Stomach (tissue), 19 donors: ENCODE measurements at places on chromosomes 6 and 20. TPM values are rescaled to one million over a fixed set of nuclear protein-coding genes. Genes with fewer than 3 reads are reported as not detected.

GRCh38 chr6:23522792-23523547 lies 603.0 kb upstream of the NRSN1 start:
- peak; percentile 6 for DNase-seq
- no peak overlapping the region for H3K4me3 ChIP-seq
- no peaks in the 10 kb centered on the region for H3K27me3 ChIP-seq
- no peaks in the 10 kb centered on the region for H3K4me1 ChIP-seq
- no peak overlapping the region for H3K27ac ChIP-seq

HEY2 gene
- total RNA-seq, result 1.7 TPM

ADGRB3 gene
- total RNA-seq, result not detected

DNA sequence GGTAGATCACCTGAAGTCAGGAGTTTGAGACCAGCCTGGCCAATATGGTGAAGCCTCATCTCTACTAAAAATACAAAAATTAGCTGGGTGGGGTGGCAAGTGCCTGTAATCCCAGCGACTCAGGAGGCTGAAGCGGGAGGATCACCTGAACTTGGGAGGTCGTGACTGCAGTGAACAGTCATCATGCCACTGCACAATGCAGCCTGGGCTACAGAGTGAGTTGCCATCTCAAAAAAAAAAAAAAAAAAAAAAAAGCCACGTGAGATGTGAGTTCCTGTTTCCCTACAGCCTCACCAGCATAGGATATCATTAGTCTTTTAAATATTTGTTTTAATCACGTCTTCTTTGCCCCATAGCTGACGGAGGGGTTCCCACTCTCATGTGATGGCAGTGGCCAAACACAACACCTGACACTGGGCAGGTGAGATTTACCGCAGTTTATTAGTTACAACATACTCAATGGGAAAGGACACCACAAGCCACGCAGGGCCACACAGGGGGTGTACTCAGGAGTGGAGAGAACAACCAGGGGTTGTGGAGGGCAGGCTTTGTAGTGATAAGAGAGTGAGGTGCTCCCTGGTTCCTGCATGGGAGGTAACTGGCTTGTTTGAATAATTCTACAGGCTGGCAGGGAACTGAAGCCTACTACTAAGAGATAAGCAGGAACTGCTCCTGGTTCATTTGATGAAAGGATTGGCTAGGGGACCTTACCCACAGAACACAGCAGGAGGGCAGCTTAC lies 4.6 kb upstream of the LZTS3 start:
- H3K27me3 ChIP-seq, result peaks cover 11% of the 10 kb centered on the region
- DNase-seq, result peak; percentile 57
- H3K36me3 ChIP-seq, result no peaks in the 10 kb centered on the region
- peak overlapping the region; percentile 59 for H3K27ac ChIP-seq

RIPOR2 gene
- not detected for total RNA-seq

SLC17A1 gene
- total RNA-seq, result not detected

DNA sequence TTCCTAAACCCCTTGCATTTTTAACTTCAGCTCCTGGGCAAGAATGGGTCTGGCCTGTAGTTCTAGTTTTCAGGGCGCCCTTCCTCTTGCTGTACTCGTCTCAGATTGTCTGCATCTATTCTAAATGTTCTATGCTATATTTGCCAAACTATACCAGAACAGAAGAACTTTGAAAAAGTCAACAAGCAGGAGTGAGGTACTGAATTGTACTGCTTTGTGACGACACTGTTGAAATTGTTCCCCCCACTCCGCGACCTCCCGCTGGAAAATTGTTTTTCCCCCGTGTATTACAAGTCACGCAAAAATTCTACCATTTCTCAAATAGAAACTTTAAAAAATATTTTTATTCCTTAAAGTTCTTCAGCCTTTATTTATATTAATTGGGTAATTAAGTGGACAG lies 73.9 kb downstream of the CBFA2T2 start:
- peaks cover 75% of the 10 kb centered on the region for H3K4me1 ChIP-seq
- H3K27ac ChIP-seq, result no peak overlapping the region
- no peaks in the 10 kb centered on the region for H3K27me3 ChIP-seq
- no peak for DNase-seq

DNA sequence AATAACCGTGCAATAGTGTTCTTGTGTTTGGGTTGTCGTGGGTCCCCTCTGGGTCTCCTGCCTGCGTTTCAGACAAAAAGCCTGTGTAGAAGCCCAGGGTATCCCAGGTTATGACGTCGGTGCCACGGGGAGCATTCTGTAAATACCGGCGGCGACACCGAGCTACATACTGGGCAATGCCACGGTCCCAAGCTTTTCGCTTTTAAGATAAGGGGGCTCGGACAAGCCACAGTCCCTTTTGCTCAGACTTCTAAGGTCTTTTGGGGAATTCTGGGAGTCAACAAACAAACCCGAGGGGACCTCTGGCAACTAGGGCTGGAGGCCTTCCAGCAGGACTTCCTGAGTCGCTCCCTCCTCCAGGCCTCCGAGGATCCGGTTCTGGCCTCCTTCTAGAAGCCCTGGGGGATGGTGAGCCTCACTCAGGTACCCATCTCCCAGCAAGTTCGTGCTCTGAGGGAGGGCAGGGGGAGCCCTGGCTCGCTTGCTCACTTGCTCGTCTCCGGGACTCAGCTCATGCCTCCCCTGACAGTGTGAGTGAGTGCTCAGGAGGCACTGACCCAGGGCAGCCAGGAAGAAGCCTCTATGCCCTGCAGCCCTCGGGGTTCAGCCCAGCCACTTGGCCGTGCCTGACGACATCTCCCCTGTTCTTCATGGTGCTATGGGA lies 62.4 kb upstream of the MRPS10 start:
- H3K4me1 ChIP-seq, result peaks cover 34% of the 10 kb centered on the region
- H3K27me3 ChIP-seq, result no peaks in the 10 kb centered on the region
- H3K36me3 ChIP-seq, result no peaks in the 10 kb centered on the region
- DNase-seq, result peak; percentile 33
- no peak overlapping the region for H3K4me3 ChIP-seq

DNA sequence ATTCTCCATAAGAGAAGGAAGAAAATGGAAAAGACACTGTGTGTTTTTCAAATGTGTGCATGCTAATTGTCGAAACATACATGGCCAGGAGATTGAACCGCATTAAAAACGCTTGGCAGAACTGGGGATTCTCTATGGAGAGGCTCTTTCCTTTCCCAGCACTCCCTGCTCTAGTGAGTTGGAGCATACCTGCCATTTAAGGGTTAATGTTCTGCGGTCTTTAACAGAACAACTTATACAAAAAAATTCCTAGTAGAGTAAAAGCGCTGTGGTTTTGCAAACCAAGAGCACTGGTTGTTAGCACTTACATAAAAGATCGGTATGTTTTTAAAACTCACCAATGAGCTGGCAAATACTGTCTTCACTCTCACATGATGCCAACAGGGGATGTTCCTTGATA lies 1.5 kb downstream of the TAGAP start:
- H3K36me3 ChIP-seq, result peaks cover 7% of the 10 kb centered on the region
- H3K4me1 ChIP-seq, result peaks cover 8% of the 10 kb centered on the region
- peak; percentile 23 for DNase-seq
- H3K27me3 ChIP-seq, result no peaks in the 10 kb centered on the region
- peak overlapping the region; percentile 51 for H3K27ac ChIP-seq

DNA sequence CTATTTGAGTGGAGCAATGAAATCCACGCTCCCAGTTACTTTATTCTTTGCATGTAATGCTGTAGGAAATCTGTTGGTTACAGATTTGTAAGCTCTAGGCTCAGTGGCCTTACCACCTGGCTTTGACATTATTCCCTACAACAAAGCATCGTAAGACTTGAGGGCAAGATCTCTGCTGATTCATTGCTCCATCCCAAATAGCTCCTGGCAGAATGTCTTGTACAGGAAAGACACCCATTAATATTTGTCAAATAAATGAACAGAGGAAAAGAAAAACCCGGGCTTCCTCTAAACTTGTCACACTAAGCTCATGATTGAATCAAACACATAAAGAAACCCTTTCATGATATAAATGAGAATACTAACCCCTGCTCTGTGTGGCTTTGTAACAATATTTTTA lies 357.5 kb upstream of the RNF217 start:
- H3K4me1 ChIP-seq, result no peaks in the 10 kb centered on the region
- no peak overlapping the region for H3K27ac ChIP-seq
- DNase-seq, result no peak
- no peaks in the 10 kb centered on the region for H3K36me3 ChIP-seq
- H3K27me3 ChIP-seq, result no peaks in the 10 kb centered on the region

- no peak overlapping the region for H3K4me3 ChIP-seq
- no peak for DNase-seq
- H3K27me3 ChIP-seq, result no peaks in the 10 kb centered on the region
- no peaks in the 10 kb centered on the region for H3K4me1 ChIP-seq
Observed at GRCh38 chr6:89139509-89140346, 6.1 kb upstream of the PM20D2 start.

DNA sequence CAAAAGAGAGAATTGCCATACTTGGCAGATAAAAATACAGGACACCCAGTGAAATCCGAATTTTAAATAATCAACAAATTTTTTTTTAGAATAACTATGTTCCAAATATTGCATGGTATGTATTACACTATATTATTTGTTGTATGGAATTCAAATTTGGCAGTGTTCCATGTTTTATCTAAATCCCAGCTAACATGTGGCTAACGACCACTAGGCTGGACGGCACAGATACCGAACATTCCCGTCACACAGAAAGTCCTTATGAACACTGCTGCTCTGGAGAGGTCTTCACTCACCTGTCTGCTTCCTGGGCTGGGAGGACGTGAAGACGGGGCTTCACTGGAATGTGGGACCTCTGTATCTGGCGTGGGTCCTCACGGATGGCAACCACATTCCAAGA lies 32.8 kb downstream of the SNX5 start:
- H3K4me1 ChIP-seq, result peaks cover 50% of the 10 kb centered on the region
- peaks cover 9% of the 10 kb centered on the region for H3K36me3 ChIP-seq
- no peak for DNase-seq

GRCh38 chr20:23142162-23143050 lies 56.3 kb upstream of the CD93 start:
- peaks cover 11% of the 10 kb centered on the region for H3K4me1 ChIP-seq
- H3K27me3 ChIP-seq, result no peaks in the 10 kb centered on the region
- H3K36me3 ChIP-seq, result no peaks in the 10 kb centered on the region
- DNase-seq, result no peak
- no peak overlapping the region for H3K4me3 ChIP-seq

SLC18B1 gene
- total RNA-seq, result 31.2 TPM

DNA sequence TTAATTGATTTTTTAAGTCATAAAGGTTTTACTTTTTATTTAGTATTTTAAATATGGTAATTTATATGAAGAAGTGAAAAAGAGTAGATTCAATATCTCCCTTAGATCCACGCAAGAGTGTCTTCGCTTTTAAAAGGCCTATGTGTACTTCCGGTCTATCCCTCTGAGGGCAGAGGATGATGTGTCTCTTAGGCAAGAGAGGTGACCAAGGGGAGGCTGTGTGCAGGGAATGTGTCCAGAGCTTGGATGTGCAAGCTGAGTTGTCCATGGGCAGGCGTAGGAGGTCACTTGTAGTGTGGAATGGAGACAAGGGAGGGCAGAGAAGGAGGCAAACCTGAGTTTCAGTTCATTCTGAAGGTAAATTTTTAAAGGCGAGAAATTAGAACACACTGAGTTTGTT lies 113.9 kb downstream of the CRYBG1 start:
- no peaks in the 10 kb centered on the region for H3K36me3 ChIP-seq
- no peak overlapping the region for H3K27ac ChIP-seq
- no peaks in the 10 kb centered on the region for H3K27me3 ChIP-seq
- H3K4me3 ChIP-seq, result no peak overlapping the region

GRCh38 chr6:136703331-136703865 lies 88.9 kb downstream of the MAP3K5 start:
- H3K36me3 ChIP-seq, result no peaks in the 10 kb centered on the region
- H3K4me3 ChIP-seq, result no peak overlapping the region
- H3K27me3 ChIP-seq, result no peaks in the 10 kb centered on the region
- DNase-seq, result peak; percentile 61

MCCD1 gene
- not detected for total RNA-seq

- H3K4me1 ChIP-seq, result no peaks in the 10 kb centered on the region
- H3K27ac ChIP-seq, result no peak overlapping the region
- H3K4me3 ChIP-seq, result no peak overlapping the region
- H3K27me3 ChIP-seq, result no peaks in the 10 kb centered on the region
Observed at GRCh38 chr20:19540392-19540791, 217.7 kb upstream of the RIN2 start.
